ENCODE measurements at places on chromosomes 5 and 9. TPM values are rescaled to one million over a fixed set of nuclear protein-coding genes. Genes with fewer than 3 reads are reported as not detected.

POU5F2 gene
- total RNA-seq = 0.08 TPM

JADE2 gene
- 30.4 TPM for total RNA-seq

PPP2CA gene
- total RNA-seq = 193 TPM

KIF4B gene
- not detected for total RNA-seq

PRRC2B gene
- 54.3 TPM for total RNA-seq

ORM2 gene
- total RNA-seq = not detected

ZDHHC11 gene
- 0.42 TPM for total RNA-seq

TTC23L gene
- not detected for total RNA-seq

ARAP3 gene
- total RNA-seq = 2.6 TPM

ENTPD2 gene
- total RNA-seq = 0.39 TPM

TCF7 gene
- total RNA-seq = 2.2 TPM

IL13 gene
- total RNA-seq = not detected

PCDHB15 gene
- total RNA-seq = 0.04 TPM

IFNK gene
- total RNA-seq = 4.3 TPM

PCDHA12 gene
- total RNA-seq = not detected

MCC gene
- total RNA-seq = 30.6 TPM

PCDHB8 gene
- not detected for total RNA-seq

SLC23A1 gene
- total RNA-seq = not detected

ANGPTL2 gene
- total RNA-seq = 0.08 TPM

CARD9 gene
- total RNA-seq = 0.19 TPM

LIFR gene
- total RNA-seq = 2.1 TPM

PCDHB5 gene
- total RNA-seq = not detected

SLC44A1 gene
- total RNA-seq = 19.5 TPM

ZNF454 gene
- total RNA-seq = 0.08 TPM

ROPN1L gene
- 0.08 TPM for total RNA-seq

MEF2C gene
- 0.86 TPM for total RNA-seq

SLC1A3 gene
- 12.2 TPM for total RNA-seq

SLC1A1 gene
- 0.04 TPM for total RNA-seq

ZNF354C gene
- 3.0 TPM for total RNA-seq

CDKN2A gene
- 47.6 TPM for total RNA-seq

PDGFRB gene
- total RNA-seq = 3.3 TPM

PCDHGA5 gene
- total RNA-seq = not detected

STPG3 gene
- total RNA-seq = not detected

IL17B gene
- total RNA-seq = not detected

LCN1 gene
- total RNA-seq = not detected

SGCD gene
- not detected for total RNA-seq

SLC6A18 gene
- total RNA-seq = not detected

BRINP1 gene
- not detected for total RNA-seq

PCDHA4 gene
- total RNA-seq = not detected

SHC3 gene
- total RNA-seq = 0.04 TPM

PCDHGA6 gene
- 0.16 TPM for total RNA-seq

ARID3C gene
- 0.31 TPM for total RNA-seq

ABCA2 gene
- 0.95 TPM for total RNA-seq

Measured in hair follicular keratinocyte (primary cell).